ENCODE measurements at places on chromosomes 1 and 21.

- DNase-seq, result no peak
These were observed 76.6 kb downstream of the NGF start for GRCh38 chr1:115261496-115261895.

DNA sequence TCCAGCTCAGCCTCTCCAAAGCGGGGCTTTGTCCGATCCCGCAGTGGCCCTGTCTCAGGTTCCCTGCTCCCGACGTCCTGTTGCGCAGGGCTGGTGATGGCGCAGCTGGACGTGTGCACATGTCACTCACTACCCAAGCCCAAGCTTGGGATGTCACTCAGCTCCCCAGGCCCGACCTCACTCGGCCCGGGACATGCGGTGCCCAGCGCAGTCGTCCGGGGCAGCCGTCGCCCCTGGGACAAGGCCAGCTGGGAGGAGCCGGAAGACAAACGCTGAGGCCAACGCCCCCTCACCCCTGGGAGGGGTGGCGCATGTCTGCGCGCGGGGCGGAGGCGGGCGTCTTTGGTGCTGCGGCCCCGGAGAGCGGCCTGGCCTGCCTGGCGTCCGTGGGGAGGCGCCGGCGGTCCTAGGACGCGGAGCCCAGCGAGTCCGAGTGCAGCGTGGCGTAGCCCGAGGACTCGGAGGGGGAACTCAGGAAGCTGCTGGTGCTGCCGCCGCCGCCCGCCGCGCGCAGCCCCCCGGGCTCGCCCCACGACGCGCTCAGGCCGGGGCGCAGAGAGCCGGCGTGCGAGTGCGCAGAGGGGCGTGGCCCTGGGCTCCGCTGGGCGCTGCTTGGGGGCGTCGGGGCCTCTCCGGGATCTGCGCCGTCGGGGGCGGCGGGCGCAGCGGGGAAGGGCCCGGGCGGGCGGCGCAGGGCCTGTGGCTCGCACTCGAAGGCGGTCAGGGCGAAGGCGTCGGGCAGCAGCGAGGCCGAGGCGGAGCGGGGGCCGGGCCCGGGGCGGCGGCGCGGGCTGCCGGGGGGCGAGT is 5.2 kb downstream of the HES3 start:
- DNase-seq, result no peak

- no peak for DNase-seq
These were observed 397.7 kb upstream of the POU3F1 start for GRCh38 chr1:38444311-38444710.

GRCh38 chr1:77899647-77900320 is 11.4 kb downstream of the NEXN start:
- DNase-seq, result no peak

DNA sequence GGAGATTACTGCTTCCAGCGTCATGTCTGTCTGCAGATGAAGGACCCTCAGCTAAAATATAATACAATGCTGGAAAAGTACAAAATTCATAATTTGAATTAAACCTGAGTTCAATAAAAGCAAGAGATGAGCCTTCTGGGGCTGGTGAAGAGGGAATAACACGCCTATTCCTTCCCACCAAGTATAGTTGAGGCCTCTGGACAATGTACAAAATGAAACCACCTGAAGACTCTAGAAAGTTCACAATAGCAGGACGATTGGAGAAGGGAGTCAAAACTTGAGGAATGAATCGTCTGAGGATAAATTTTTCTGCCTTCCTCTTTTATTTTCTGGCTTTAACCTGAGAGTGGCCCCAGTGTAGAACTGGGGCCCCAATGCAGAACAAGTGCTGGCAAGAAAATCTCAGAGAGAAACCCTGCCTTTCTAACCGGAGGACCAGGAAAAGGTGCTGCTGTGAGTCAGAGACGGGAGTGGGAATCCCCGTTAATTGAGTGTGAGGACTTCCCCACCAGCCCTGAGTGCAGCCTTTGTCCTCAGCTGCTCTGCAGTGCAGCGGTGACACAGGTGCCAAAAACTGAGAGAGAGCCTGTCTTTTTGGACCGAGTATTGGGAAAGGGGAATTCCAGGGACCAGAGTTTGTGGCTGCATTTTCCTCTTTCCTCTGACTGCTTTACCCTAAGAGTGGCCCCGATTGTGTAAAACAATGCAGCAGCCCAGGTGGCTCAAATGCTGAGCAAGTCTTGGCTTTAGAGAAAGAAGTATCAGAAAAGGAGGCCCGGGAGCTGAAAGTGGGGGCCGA is 264.9 kb downstream of the DYRK1A start:
- no peak for DNase-seq

DNA sequence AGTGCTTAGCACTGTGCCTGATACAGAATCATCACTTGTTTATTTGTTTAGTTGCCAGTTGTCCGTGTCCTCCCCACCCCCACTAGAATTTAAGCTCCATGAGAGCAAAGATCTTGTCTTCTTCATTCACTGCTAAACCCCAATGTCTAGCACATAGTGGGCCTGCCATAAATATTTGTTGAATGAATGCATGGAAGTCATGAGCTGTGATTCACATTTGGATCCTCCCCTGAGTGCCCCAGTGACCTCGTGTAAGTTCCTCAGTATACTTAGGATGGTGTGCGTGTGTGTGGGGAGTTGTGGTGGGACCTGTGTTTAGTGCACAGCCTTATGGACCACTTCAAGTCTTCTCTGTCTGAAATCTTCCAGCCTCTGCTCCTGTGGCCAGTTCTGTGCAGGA is 23.1 kb downstream of the IER5 start:
- no peak for DNase-seq

DNA sequence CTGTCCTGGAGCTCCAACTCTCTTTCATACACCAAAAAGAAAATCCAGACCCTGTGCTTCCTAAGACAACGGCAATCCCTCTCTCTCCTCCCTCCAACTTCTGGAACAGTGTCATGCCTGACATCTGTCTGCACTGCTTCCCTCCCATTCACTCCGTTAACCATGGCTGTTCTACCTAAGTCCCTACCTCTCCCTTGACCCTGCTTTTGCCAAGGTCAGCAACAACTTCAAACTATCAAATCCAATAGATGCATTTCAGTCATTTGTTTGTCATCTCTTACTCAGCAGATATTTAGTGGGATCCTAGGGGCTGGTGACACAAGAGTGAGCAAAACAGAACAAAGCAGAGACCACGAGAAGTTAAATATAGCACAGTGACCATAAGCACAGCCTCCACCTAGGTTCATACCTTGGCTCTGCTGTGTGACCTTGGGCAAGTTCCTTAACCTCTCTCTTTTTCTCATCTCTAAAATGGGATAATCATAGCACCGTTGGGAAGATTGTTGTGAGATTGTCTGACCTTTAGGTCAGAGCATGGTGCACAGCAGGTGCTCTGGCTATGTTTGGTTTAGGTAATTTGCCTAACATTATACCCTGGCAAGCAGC is 88.9 kb downstream of the TMEM53 start:
- DNase-seq, result no peak

- DNase-seq, result no peak
These were observed 6.8 kb upstream of the BSND start for GRCh38 chr1:54991939-54992338.

DNA sequence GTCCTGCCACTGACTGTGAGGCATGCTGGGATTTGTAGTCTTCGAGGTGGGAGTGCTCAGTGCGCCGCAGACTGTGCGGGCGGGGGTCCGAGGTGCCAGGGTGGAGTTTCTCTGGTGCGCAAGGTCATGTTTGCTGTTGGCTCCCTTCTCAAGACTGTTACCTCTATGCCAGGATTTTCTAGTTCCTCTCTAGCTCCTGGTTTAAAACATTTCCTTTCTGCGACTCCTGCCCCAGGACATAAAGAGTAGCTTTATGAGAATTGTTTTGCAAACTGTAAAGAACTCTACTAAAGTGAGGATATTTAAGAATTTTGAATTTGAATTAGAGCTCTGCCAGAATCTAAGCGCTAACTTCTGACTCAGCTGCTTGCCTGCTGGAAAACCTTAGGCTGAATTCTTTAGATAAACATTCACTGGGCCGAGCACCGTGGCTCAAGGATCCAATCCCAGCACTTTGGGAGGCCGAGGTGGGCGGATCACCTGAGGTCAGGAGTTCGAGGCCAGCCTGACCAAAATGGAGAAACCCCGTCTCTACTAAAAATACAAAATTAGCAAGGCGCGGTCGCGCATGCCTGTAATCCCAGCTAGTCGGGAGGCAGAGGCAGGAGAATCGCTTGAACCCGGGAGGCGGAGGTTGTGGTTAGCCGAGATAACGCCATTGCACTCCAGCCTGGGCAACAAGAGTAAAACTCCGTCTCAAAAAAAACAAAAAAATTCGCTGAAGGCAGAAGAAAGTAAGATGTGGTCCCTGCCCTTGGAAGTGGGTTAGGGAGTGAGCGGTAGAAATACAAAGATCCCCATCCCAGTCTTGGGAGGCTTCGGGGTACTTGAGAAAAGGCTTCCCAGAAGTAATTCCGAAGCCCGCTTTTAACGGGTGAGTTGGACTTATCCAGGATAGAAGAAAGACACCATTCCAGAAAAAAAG is 992 bp upstream of the USP48 start:
- DNase-seq, result no peak

- DNase-seq, result no peak
These were observed 46.2 kb upstream of the ZC3H11B start for GRCh38 chr1:219659005-219659600.

DNA sequence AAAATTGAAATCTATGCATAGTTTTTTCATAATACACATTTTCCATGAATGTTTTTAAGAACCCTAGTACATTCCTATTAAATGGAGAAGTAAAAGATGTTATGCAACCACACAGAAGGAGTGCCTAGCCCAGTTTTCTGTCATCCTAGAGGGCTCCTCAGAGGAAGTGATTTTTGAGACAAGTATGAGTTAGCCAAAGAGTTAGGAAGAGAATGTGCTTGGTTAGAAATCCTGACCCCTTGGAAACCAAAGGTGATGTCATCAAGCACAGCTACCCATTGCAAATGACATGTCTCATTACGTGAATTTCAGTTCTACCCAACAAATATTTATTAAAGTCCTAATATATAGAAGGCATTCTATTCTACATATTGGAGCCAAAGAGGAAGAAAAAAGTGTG is 88.9 kb upstream of the TNFSF4 start:
- DNase-seq, result no peak

GRCh38 chr21:15171546-15171945 is 106.7 kb upstream of the NRIP1 start:
- DNase-seq, result no peak

GRCh38 chr21:46065914-46066551 is 31.9 kb upstream of the COL6A2 start:
- no peak for DNase-seq
